Tibial artery (tissue), 4 donors: ENCODE measurements at places on chromosomes 16 and 17.

GRCh38 chr16:66026211-66026610, 340.3 kb upstream of the CDH5 start:
- no peak for DNase-seq

- no peak for DNase-seq
These were observed 115.3 kb downstream of the NPIPB5 start for GRCh38 chr16:22625967-22626366.

DNA sequence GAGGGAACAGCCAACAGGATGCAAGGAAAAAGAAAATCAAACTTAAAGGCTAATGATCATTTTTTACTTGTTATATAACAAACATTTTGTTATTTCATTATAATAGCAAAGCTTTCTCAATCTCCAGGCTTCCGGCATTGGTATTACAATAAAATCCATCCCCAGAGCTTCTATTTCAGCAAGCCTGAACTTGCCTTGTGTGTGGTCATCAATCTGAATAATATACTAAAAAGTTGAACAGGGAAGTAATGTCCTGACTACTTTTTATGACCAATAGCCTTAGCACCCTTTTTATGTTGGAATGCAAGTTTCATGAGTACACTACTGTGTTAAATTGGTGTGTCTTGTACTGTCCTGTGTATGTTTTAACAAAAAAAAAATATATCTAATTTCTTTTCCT, 27.1 kb upstream of the VWA3A start:
- no peak for DNase-seq

- DNase-seq = no peak
These were observed 2.7 kb downstream of the NXPH3 start for GRCh38 chr17:49578414-49578813.

GRCh38 chr16:14364386-14365199, 265.5 kb downstream of the PARN start:
- no peak for DNase-seq

DNA sequence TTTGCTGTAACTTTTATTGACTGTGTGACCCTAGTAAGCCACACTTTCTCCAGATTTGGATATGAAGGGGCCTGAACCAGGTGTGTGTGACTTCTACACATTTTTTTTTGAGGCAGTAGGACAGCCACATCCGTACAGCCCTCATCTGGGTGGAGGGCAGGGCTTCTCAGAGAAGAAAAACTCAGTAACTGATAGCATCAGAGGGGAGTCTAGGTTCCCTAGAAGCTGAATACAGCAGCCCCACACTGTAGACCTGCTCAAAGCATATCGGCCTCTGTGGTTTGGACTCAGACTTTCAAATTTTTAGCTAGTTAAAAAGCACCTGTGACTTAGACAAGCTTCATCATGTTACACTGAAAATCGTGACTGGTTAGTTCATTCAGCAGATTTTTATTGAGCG, 10.8 kb downstream of the PRSS54 start:
- DNase-seq = no peak

DNA sequence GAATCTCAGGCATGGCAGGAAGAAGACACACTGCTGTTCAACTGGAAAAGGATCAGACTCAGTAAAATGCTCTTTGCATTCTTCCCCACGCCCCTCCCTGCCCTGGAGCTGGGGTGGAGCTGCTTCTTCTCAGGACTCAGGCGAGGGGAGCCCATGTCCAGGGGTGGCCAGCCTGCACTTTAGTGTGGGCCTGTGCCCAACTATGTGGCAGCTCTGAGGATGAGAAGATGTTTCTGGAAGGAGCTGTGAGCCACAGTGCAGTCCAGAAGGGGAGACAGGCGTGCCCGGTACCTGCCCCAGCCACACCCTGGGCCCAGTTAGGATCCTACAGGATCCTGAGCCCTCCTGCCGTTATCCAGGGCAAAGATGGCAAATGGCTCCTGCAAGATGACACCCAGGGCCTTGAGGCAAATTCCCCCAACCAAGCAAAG, 120.3 kb downstream of the ANKRD11 start:
- no peak for DNase-seq

DNA sequence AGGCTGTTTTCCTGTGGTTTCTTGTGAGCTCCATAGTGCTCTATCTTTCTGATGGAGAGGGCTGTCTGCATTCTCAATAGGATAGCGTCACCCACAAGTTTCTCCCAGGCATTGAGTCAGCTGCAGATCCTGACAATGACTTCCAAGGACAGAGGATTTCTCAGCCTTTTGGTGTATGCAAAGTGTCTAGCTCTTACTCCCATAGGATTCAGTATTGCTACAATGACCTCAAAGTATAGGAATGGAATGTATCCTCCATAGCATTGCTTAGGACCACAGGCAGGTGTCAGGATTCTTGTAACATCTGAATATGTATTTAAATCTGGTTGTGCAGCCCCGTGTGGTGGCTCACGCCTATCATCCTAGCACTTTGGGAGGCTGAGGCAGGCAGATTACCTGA, 32.3 kb downstream of the SMIM36 start:
- DNase-seq = no peak

DNA sequence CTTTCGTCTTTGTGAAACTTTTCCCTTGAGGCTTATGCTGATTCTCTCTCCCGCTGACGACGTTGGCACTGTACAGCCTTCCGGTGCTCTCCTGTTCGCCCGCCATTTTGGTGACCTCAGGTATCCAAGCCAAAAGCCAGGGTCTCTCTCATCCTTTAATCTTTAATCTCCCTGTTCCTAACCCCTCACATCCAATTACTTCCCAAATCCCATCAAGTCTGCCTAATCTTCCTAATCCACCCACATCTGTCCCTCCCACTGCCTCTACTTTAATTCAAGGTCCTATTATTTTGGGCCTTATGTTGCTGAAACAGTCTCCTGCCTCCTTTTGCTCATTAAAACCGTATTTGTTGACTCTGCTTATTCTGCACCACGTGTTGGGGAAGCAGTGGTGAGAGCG, 7.3 kb downstream of the WRAP53 start:
- DNase-seq = no peak

GRCh38 chr17:35931794-35932425, 1.3 kb upstream of the RDM1 start:
- no peak for DNase-seq

- no peak for DNase-seq
These were observed 140.7 kb downstream of the XYLT1 start for GRCh38 chr16:17330044-17330443.

DNA sequence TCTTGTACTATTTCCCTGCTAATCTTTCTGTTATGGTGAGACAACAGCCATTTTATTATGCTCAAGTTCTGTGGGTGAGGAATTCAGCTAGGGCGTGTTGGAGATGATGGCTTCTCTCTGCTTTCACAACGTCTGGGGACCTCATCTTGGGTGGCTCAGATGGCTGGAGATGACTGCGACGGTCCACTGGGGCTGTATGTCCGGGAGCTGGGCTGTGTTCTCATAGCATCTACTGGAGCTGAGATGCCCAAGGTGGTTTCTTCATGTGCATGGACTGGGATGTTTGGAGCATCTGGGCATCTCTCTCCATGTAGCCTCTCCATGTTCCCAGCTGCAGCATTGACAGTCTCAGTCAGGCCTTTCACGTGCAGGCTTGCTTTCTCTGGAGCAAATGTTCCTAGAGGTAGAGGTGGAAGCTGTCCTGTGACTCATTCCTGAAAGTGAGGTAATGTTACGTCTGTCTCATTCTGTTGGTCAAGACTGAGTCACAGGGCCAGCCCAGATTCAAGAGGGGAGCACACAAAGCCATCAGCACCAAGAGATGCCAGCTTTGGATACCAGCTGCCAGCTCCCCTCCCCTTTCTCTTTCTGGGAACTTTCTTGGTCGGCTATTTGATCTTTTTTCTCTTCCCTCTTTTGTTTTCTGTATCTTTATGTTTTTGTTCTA, 96.2 kb downstream of the RAP1GAP2 start:
- DNase-seq = no peak

DNA sequence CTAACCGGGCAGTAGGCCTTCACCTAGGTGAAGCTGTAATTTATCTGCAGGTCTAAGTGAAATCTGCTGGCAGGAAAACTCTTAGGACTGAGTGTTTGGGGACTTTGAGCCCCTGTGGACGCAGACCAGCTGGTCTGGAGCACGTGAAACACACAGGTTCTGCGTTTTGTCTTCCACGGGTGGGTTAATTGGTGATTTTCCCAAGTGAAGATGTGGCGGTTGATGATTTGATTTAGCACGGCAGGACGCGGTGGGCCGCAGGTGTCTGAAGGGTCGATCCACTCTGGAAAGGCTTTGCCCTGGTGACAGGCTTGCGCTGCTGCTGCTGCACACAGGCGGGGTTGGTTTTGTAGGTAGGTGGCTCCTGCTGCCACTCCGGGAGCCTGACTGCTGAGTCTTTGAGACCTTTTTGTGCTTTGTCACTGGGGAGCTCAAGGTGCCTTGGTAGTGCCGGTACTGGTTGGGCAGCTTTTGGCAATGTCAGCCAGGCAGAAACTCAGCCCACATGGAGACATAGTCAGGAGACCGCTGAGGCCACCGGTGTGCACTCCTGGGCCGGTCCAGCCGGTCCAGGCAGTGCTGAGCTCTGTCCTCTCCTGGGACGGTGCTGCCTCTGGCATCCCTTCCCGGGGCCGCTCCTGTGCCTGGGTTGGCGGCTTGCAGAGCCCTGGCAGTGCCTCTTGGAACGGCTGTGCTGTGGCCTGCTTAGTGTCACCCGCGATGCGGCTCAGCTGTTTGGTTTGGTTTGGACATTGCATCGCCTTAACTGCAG, 2.3 kb downstream of the BAIAP2 start:
- DNase-seq = peak; percentile 92

GRCh38 chr17:73591296-73592078, 52.8 kb downstream of the SDK2 start:
- no peak for DNase-seq

DNA sequence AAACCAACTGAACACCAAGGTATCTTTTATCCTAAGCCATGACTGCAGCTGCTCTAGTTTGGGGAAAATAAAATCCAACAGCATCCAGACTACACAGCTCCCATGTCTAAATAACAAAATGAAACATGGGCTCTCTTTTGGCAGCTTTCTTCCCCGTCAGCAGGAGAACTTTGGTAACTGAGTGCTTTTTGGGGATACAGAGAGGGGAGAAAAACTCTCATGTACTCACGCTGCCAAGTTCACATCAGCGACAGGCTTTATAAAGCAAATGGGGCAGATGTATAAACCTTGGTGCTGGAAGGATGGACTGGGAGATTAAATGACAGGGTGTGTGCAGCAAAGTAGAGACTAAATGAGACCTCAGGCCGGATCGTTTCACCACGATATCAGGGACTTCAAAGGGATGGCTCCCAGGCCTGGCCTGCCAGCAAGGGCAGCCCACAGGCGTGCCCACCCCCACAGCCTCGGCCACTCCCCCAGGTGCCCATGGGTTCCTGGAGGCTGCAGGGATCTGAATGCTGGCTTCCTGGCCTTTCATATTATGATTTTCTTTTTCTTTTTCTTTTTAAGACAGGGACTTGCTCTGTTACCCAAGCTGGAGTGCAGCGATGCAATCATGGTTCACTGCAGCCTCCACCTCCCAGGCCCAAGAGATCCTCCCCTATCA, 174.6 kb downstream of the ZNF423 start:
- DNase-seq = no peak

GRCh38 chr17:63475491-63476412, 1.1 kb upstream of the ACE start:
- no peak for DNase-seq

- no peak for DNase-seq
These were observed 50.4 kb upstream of the ENPP7 start for GRCh38 chr17:79680318-79680695.
